ENCODE measurements at places on chromosomes 12 and 14.

GRCh38 chr14:86055512-86056075, 525.6 kb downstream of the FLRT2 start:
- DNase-seq = no peak

GRCh38 chr14:33596211-33597080, 354.4 kb downstream of the EGLN3 start:
- no peak for DNase-seq

DNA sequence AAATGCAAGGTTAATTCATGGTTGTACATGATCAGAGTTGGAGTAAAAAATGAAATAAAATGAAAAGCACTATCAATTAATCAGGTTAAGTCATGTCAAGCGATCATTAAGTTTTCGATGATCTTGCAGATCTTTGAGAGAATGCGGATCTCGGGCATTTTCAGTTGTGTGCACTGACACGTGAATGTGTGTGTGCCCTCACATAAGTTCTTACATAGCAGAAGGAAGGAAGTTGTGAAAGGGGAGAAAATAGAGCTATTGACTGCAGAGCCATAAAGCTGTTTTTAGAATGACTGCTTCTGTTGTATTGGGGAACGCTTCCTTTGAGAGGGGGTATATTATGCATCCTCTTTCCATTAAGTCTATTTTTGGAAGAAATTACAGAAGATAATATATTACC, 101.3 kb downstream of the HMGA2 start:
- no peak for DNase-seq

DNA sequence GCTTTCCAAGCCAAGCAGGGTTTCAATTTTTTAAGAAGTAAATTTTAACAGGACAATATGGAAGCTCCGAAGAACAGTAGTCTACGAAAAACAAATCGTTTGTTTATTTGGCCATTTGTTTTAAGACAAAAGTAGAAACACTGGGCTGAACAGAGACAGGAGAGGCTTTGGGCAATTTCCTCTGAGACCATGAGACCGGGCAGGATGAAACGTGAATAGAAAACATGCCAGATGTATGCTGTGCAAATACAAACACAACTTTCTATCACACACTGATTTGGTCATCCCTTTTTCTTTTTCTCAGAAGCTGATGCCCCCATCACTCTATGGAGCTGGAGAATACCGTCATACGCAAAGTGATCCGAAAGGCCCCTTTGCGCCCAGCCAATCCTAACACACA, 1111.1 kb downstream of the BCL11B start:
- DNase-seq = no peak

Measured in dorsolateral prefrontal cortex (tissue), 122 donors.